ENCODE measurements at places on chromosomes 1 and 21. TPM values are rescaled to one million over a fixed set of nuclear protein-coding genes. Genes with fewer than 3 reads are reported as not detected.

The TNFSF18 gene
- not detected for total RNA-seq

The FBLIM1 gene
- total RNA-seq: 4.3 TPM

The RSPH1 gene
- 0.46 TPM for total RNA-seq

The SERBP1 gene
- 230 TPM for total RNA-seq
